ENCODE measurements at places on chromosomes 1 and 21.

DNA sequence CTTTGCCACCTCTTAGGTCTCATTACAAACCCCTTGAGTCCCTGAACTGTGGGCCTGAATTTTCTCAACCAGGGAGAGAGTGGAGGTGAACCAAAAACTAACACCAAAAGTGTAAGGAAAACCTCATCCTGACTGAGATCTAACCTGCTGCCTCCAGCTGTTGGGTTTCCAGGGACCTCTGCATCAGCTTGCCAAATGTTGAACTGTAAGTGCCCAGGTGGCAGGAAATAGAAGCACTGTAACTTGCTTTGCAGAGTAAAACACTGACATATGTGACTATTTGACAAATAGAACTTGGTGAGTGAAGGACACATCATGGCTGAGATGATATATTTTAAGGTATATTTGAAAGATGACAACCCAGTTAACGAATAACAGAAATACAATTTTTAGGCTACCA lies 48.4 kb upstream of the NR5A2 start:
- DNase-seq = no peak

GRCh38 chr21:16037421-16037955 lies 307.7 kb downstream of the USP25 start:
- no peak for DNase-seq

GRCh38 chr1:39539252-39539790 lies 37.3 kb downstream of the PABPC4 start:
- peak; percentile 80 for DNase-seq

DNA sequence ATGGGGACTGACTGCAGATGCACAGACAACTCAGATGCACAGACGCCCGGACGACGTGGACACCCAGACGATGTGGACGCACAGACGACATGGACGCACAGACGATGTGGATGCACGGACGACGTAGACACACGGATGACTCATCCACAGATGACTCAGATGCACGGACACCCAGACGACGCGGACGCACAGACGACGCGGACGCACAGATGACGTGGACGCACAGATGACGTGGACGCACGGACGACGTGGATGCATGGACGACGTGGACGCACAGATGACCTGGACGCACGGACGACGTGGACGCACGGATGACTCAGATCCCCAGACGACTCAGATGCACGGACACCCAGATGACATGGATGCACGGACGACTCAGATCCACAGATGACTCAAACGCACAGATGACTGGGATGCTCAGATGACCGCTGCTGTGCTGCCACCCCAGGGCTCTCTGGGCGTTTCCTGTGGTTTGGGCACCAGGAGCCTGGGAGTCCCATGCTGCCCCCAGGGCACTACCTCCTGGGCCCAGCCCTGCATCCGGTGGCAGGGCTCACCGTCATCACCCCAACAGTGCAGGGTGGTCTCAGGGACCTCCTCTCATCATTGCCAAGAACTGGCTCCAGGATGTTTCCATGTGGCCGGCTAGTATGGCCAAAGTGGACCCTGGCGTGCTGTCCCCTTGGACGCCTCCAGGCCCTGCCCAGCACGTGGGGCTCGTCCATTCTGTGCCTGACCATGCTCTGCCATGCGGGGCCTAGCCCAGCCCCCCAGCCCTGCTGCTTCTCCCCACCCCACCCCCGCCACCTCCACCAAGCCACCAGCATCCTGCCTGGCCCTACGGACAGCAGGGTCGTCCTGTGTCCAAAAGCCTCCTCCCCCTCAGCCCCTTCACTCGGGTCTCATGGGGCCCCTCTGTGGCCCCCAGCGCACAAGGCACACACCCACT lies 14.0 kb downstream of the FAAP20 start:
- DNase-seq = no peak

DNA sequence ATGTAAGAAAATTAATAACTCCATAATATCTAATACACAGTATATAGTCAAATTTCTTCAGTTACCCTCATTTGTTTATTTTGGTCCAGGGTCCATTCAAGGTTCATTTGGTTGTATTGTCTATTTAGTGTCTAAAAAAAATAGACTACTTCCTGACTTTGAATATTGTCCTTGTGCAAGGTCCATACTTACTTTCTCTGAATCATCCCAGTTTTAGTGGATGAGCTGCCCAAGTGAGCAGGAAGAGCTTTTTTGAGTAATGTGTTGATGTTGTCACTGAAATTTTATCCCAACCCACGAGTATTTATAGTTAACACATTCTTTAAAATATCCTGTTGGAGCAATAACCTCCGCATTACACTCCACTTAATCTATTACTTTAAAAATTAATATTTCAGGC lies 45.6 kb upstream of the FASLG start:
- no peak for DNase-seq

DNA sequence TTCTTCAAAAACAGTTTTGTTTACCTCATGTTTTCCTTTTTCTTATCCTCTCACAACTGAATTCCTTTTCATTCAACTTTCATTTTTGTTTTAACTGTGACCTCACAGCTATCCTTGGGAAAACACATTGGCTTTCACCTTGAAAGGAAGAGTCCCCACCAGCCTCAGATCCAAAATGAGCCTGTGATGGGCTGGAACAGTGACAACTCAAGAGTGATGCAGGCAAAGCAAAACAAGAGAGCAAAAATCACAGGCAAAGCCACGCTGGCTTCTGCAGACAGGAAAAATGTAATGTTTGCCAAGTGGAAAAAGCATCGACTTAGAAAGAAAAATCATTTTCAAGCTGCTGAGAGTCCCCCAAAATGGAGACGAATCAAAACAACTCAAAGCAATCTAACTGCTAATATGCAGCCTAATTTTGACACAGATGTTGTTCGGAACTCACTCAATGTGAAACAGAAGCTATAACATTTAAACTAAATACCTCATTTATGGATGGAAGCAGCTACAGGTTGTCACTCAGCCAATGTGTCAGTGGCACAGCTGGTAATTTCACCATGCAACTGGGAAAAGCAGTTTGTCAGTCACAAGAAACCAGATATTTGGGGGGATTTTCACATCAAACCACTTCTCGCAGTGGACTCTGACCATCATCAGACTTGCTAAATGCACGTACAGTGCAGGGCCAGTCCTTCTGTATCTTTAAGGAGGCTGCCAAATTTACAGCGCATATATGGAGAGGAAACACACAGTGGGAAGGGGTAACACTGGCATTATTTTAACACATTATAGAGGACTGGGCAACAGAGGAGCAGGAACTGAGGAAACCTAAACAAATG lies 50.7 kb downstream of the ALG14 start:
- no peak for DNase-seq

- DNase-seq = no peak
Observed at GRCh38 chr21:26188422-26188821, 17.9 kb upstream of the APP start.

GRCh38 chr1:194618101-194618500 lies 1431.7 kb upstream of the B3GALT2 start:
- DNase-seq = no peak

DNA sequence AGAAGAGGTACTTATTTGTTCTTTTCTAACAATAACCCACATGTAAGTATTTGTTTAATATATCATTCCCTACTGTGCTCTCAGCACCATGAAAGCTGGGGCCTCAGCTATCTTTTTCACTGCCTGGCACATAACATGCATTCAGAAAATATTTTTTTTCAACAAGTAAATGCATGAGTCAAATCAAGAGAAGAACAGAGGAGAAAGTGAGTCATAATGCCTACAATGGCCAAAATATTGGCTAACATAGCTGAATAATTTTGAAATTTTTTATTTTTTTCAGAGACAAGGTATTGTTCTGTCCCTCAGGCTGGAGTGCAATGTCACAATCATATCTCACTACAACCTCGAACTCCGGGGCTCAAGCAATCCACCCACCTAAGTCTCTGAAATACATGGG lies 252.2 kb upstream of the ADAMTS5 start:
- no peak for DNase-seq

DNA sequence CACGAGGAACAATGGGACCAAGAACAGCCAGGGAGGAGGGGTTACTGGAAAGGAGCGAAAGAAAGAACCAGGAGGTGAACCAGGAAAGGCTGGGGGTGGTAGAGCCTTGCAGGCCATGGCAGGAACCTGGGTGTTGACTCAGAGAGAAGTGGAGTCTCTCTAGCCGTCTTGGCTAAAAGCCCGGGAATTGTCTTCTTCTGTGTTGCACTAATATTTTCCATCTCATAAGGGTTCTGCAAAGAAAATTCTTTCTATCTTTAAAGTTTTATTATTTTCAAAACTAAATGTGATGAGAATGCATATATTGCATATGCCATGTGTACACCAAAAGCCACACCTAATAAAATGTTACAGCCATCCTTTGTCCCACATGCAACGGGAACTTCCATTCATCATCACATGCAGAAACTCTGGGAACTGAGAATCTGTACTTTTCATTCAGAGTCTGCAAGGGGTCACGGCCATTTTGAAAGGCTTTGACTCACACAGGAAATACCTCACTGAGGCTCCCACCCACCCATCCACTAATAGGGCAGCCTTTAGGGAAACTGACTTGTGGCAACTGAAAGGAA lies 38.0 kb downstream of the ERG start:
- no peak for DNase-seq

DNA sequence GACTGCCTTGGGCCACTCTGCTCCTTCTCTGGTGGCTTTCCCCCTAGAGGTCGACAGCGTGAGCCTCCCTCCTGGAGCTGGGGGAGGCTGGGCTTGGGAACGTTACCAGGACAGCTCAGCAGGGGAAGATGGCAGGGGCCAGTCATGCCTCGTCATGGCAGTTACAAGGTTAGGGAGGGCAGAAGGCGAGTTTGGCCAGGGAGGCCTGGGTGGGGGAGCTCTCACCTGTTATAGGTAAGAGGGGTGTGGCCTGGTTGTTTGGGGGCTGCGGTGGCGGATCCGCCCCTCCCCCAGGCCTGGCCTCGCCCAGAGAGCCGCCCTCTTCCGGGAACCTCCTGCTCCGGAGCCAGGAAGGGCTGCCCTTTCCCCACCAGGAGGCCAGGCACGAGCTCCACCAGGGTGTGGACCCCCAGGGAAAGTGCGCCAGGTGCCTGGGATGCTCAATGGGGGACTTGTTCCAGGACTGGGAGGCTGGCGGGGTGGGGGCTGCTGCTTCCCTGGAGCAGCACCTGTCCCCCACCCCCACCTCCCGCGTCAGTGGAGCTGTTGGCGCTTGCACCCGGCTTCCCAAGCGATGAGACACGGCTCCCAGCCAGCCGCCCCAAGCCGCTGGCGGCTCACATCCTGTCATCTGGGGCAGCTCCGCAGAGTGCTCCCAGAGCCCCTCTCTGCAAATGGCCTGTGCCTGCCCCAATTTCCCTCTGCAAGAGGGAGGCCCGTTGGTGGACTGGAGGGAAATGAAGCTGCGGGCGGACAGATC lies 23.6 kb upstream of the PKP1 start:
- no peak for DNase-seq

DNA sequence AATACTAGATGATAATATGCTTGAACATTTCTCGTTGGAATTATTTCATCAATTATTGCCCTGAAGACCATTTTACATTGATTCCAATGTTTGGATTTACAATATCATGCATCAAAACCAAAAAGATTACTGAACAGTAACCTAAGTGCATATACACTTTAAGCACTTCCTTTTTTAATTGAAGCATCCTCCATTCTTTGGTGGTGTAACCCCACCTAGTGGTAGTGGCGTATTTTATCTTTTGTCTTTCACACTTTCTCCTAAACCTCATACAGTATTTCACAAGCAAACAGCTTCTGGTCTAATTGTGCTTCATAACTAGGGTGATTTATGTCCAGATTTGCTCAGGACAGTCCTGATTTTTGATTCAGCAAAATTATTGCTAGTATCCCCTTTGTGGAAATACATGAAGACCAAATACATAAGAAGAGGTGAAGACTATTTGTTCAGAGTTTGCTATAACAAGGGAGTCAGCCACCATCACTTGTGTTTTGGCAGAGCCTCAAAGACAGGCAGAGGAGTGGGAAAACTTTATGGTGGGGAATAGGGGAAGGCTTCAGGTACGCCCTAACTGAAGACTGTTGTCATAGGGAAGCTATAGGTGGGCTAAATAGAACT lies 3.4 kb upstream of the NVL start:
- DNase-seq = peak; percentile 50

- DNase-seq = no peak
Observed at GRCh38 chr1:223067914-223068313, 75.1 kb downstream of the TLR5 start.

GRCh38 chr1:204986181-204986580 lies 56.8 kb upstream of the CNTN2 start:
- DNase-seq = no peak

DNA sequence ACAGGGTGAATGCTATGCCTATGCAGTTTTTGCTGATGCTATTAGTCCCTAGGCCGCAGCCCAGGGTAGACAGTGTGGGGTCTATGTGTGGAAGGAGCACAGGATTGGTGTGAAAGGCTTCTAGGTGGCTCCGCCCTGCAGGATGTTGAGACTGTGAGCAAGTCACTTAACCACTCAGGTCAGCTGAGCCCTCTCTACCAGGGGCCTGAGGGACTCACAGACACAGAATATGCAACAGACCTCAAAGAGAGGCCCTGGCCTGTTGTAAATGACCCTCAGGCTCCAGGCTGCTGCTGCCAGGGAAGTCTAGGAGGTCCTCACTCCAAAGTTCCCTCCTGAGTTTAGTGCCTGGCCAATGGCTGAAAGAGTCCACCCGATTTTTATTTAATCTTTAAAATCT lies 11.0 kb downstream of the NHLH2 start:
- DNase-seq = no peak

DNA sequence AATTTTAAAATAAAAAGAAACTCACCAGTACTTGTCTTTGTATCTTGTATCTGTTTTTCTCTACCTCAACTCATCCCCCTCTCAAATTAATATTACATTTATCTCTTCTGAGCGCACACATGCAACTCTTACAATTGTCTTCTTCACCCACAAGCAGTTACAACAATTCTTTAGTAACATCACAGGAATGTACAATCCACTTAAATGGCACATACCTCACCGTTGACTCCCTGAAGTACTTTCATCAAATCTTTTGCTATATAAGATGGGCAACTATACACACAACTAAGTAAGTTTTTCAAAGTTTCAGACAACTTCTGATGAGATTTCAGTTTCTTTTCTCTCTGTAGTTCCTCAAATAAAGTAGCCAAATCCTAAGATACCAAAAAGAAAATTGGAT lies 28.3 kb downstream of the HEATR1 start:
- no peak for DNase-seq

DNA sequence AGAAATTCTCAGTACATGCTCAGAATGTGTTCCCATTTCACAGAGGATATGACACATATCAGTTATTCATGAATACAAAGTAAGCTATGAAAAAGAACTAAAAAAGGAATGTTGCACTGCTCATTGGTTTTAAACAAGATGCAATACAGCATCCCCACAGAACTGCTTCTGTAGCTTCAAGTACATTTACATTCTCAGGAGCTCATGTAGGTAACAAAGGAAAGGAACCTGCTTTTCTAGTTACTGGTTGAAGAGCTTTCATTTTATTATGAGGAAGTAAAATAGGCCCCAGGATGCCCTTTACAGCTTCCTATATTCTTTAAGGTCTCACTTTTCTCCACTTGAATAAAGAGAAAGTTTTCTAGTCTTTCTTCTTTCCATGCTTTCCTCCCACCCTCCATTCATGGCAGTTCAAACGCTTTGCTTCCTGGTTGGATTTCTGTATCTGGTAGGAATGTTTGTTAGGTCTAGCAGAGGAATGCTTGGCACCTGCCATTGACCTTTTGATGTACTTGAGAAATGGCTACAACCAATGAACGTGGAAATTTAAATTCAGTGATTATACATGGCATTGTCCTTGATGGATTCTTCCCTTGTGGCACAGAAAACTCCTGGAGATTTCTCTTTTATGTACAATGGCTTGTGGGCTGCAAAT lies 27.1 kb upstream of the KCNK2 start:
- DNase-seq = no peak

Measured in GM13977 (cell line).